ENCODE measurements at places on chromosomes 2 and 18.

GRCh38 chr18:29892960-29893558, 1149.5 kb downstream of the DSC3 start:
- H3K27ac ChIP-seq, result no peak overlapping the region
- DNase-seq, result no peak
- no peaks in the 10 kb centered on the region for H3K36me3 ChIP-seq
- H3K4me1 ChIP-seq, result no peaks in the 10 kb centered on the region
- no peak overlapping the region for H3K4me3 ChIP-seq

- H3K4me3 ChIP-seq, result no peak overlapping the region
- H3K4me1 ChIP-seq, result no peaks in the 10 kb centered on the region
- H3K36me3 ChIP-seq, result no peaks in the 10 kb centered on the region
- H3K27ac ChIP-seq, result no peak overlapping the region
These were observed 26.4 kb downstream of the KCNIP3 start for GRCh38 chr2:95323347-95324155.

GRCh38 chr18:5824370-5824984, 70.8 kb downstream of the TMEM200C start:
- H3K27ac ChIP-seq, result no peak overlapping the region
- DNase-seq, result no peak
- no peaks in the 10 kb centered on the region for H3K36me3 ChIP-seq
- no peaks in the 10 kb centered on the region for H3K27me3 ChIP-seq
- H3K4me3 ChIP-seq, result no peak overlapping the region

- H3K27me3 ChIP-seq, result no peaks in the 10 kb centered on the region
- no peak overlapping the region for H3K27ac ChIP-seq
- peaks cover 14% of the 10 kb centered on the region for H3K4me1 ChIP-seq
- peaks cover 4% of the 10 kb centered on the region for H3K36me3 ChIP-seq
- no peak for DNase-seq
- H3K4me3 ChIP-seq, result no peak overlapping the region
These were observed 123.6 kb upstream of the STK17B start for GRCh38 chr2:196295005-196295404.

- H3K4me1 ChIP-seq, result no peaks in the 10 kb centered on the region
- no peak overlapping the region for H3K27ac ChIP-seq
- H3K4me3 ChIP-seq, result no peak overlapping the region
- no peak for DNase-seq
- H3K27me3 ChIP-seq, result no peaks in the 10 kb centered on the region
These were observed 676.6 kb downstream of the DPP10 start for GRCh38 chr2:115119086-115119485.

- no peak overlapping the region for H3K4me3 ChIP-seq
- H3K27me3 ChIP-seq, result no peaks in the 10 kb centered on the region
- H3K36me3 ChIP-seq, result no peaks in the 10 kb centered on the region
These were observed 106.4 kb downstream of the ACOXL start for GRCh38 chr2:110838657-110839384.

DNA sequence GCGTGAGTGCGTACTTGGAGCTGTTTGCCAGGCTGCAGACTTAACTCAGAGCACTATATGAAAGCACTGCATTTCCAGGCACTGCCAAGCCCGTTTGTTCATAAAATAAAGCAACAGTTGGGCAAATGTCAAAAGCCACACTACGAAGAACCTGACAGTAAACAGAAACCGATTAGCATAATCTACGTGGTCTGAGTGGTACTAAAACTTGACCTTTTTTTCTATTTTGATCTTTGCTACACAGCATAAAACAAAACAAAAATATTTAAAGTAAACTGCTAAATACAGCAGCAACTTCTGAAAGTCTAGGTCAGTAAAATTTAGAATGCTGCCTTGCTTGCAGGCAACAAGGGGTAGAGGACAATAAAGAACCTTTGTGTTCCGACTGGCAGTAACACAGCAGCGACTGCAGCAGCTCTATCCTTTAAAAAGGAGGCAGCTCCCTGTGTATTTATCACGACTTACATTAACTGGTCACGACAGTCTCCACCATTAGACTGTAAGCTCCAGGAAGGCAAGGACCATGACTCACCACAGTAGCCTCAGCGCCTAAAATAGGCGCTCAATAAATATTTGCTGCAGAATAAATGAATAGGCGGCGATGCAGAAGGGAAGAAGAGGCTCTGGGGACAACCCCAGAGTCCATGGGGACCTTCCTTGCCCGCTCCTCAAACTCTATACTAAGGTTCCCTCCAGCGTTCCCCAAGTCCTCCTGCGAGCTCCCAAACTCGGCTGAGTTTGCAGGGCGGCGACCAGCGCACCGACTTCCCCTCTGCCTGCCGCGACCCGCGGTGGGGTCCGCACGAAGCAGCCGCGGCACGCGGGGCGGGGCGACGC, 902 bp downstream of the SS18 start:
- H3K27ac ChIP-seq, result peak overlapping the region; percentile 97
